Activated CD4-positive, alpha-beta T cell treated with anti-CD3 and anti-CD28 coated beads, Interleukin-2, amount 50 U/mL, for 48 hours (primary cell): ENCODE measurements at places on chromosomes 16 and 17.

- DNase-seq, result no peak
These were observed 748 bp downstream of the SMTNL2 start for GRCh38 chr17:4584917-4585637.

GRCh38 chr17:75877752-75878173, 618 bp downstream of the TRIM47 start:
- peak; percentile 77 for DNase-seq

GRCh38 chr17:72788950-72789585, 303.4 kb downstream of the SLC39A11 start:
- no peak for DNase-seq

DNA sequence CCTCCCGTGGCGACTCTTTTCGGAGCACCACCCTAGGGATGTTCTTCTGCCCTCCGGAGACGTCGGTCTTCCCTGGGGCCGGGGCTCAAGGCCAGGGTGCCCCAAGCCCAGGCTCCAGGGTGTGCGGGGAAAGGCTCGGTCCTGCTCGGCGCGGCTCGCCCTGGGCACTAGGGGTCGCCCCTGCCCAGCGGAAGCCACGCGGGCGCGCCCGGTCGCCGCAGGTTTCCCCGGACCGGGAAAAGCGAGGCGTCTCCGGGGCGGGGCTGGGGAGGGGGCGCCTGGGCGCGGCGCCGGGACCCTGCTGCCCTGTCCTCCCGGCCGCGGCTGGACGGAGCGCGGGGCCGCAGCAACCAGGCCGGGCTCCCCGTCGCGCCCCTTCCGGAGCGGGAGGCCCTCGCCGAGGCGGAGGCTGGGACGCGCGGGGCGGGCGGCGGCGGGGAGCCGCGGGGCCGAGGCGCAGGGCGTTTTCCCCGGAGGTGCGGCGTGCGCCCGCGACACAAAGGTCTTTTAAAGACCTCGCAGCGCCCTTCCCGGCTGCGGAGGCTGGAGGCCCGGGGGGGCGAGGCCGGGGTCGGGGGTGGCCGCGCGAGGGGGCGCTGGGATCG, 76.4 kb downstream of the MRC2 start:
- DNase-seq, result peak; percentile 71

DNA sequence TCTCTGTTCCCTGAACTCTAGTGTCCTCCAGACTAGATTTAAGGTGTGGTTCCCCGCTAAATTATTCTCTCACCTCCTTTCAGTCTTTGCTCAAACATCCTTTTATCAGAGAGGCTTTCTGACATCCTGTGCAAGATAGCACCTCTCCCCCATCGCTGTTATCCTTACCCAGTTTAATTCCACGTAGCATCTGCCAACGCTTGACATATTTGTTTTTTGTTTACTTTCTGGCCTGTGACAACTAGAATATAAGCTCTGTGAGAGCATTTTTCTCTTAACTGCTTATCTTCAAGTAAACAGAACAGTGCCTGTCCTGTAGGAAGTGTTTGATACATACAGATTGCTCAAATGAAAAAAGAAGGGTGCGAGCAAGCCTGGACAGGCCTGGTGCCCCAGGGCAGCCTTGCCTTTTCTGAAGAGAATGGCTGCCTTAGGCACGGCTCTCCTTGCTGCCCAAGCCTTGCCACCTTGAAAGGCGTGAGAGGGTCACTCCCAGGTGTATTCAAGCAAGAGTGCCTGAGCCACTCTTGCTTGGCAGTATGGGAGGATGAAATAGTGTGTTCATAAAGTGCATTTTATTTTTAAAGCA, 9.7 kb downstream of the DYNLL2 start:
- no peak for DNase-seq

DNA sequence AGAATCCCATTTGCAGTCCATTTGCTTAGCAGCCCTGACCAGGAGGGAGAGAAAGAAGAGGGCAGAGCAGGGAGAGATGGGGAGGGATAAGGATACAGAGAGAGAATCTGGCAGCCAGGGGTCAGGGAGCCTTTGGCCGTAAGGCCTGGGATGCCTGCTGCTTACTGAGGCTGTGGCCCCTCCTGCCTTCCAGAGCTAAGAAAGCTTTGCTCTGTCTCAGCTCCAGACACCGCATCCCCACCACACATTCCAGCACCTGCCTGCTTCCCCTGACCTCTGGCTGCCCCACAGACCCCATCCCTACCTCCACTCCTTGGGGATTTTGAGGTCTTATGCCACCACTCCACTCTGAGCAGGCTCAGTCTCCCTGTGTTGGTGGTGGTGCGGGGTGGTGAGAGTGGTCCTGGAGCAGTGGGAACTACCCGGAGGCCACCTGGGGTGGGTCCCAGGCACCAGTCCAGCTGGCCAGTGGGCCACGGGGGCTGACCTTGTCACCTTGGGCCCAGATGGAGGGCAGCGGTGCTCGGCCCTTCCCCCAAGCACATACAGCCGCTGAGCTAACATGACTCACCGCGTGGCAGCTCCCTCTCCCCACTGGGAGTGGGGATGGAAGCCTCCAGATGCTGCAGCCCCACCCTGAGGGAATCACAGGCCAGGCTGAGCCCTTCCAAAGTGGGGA, 58.3 kb downstream of the RAI1 start:
- no peak for DNase-seq

DNA sequence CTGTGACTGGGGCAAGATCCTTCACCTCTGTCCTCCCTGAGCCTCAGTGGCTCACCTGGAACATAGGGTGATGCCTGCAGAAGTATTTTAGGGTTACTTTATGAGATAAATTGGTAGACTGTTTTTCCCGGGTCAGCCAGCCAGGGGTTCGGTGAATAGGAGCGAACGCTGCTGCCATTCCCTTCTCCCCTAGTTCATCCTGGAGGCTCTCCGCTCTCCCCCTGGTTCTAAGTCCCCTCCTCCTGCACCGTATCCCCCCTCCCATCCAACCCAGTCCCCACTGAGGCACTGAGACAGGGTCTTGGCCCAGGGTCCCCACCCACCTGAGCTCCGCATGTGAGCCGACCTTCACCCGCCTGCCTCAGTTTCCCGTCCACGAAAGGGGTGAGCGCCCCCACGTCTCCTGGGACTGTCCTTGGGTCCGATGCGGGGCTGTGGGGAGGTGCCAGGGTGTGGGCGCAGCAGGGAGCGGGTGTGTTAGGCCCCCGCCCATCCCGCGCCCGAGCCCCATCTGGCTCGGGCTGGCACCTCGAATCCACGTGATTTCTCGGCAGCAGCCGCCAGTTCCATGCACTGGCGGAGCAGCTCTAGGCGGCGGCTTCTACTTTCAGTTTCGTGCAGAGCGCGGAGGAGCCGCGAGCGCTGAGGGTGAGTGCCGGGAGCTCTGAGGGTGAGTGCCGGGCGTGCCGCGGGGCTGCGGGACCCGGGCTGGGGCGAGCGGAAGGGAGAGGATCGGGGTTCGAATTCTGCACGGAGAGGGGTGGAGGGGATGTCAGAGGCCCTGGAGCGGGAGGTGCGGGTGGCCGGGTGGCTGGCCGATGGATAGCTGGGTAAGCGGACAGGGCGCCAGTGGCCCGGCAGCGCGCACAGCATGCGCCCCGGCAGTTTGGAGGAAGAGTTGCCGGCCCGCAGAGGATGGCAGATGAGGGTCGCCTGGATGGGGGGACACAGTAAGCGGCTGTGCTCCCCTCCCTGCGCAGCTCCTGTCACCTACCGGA, at the start of gene NLRC5:
Gene NLRC5 (plus strand): TSS at position 610 of the 998 bp plus-strand sequence. CDS start 31,156 bp downstream, outside the sequence.
- peak; percentile 93 for DNase-seq

DNA sequence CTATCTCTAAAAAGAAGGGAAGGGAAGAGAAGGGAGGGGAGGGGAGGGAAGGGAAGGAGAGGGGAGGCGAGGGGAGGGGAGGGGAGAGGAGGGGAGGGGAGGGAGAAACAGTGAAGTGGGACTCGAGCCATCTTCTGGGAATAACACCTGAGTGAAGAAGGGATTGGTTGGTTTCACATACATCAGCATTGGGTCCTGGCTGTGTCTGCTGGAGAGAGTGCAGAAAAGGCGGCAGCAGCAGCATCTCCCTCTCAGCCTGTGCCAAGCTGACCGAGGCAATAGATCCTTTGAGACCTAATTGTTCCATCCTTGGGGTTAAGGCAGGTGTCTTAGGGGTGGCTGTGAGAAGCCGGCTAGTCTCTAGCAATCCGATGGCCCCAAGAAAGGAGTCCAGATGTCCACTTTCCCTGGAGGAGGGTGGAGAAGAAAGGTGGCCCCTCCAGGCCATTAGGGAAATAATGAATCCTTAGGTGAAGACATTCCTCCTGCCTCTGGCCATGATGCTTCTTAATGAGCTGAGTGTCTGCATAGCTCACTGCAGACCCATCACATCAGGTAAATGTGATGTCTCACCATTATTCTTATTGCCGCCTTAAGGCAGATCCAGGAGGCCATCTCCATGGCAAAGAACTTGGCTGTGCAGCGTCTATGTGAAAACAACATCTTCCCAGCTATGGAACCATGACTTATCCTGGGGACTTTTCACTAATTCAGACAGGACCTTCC, 71.6 kb downstream of the WIPI1 start:
- DNase-seq, result no peak

DNA sequence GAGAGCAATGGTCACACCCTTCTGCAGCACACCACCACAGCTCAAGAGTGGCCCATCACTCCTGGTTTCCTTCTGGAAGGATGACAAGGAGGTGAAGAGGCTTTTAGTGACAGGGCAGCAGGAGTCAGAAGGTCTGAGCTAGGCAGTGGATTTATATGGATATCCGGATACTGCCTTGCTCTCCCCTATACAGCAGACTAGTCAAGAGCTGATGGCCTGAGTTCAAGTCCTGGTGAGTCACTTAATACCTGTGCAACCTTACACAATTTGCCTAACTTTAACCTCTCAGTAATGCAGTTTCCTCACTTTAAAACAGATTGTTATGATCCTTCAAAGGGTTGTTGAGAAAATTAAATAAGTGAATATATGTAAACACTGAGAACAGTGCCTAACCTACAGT, 22.9 kb downstream of the MYO18A start:
- no peak for DNase-seq

GRCh38 chr17:35074711-35075707, 11.5 kb upstream of the RFFL start:
- DNase-seq, result no peak

- DNase-seq, result no peak
These were observed 986 bp downstream of the FA2H start for GRCh38 chr16:74773446-74774222.

- peak; percentile 56 for DNase-seq
These were observed 23.8 kb downstream of the SNX11 start for GRCh38 chr17:48131216-48131824.

GRCh38 chr17:82457073-82457928, 1.2 kb upstream of the NARF start:
- DNase-seq, result no peak

- no peak for DNase-seq
These were observed 45.9 kb downstream of the MAP1LC3B start for GRCh38 chr16:87437911-87438610.

- DNase-seq, result no peak
These were observed 3.6 kb downstream of the FOXN1 start for GRCh38 chr17:28509789-28510188.

DNA sequence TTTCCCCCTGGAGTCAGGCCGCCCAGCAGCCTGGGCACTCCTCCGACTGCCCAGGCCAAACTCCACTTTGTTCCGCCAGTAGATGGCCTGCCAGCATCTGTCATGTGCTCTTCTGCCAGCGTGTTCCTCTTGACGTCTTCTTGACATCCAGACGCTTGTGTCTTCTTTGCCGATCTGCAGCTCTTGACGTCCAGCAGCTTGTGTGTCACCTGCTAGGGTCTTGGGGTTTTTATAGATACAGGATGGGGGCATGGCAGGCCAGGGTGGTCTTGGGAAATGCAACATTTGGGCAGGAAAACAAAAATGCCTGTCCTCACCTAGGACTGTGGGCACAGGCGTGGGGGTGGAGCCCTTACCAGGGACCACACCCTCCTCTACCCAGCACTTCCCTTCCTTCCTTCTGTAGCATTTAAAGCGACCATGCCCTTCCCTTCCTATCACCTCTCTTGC, 88.7 kb downstream of the BMERB1 start:
- DNase-seq, result no peak

GRCh38 chr17:22221344-22221743, 529.0 kb downstream of the KCNJ18 start:
- DNase-seq, result no peak

GRCh38 chr16:51157698-51158097, 6.6 kb upstream of the SALL1 start:
- no peak for DNase-seq

GRCh38 chr17:77287432-77288068, 146.8 kb downstream of the SEC14L1 start:
- DNase-seq, result no peak

GRCh38 chr17:77892469-77893143, 65.9 kb upstream of the TNRC6C start:
- no peak for DNase-seq

DNA sequence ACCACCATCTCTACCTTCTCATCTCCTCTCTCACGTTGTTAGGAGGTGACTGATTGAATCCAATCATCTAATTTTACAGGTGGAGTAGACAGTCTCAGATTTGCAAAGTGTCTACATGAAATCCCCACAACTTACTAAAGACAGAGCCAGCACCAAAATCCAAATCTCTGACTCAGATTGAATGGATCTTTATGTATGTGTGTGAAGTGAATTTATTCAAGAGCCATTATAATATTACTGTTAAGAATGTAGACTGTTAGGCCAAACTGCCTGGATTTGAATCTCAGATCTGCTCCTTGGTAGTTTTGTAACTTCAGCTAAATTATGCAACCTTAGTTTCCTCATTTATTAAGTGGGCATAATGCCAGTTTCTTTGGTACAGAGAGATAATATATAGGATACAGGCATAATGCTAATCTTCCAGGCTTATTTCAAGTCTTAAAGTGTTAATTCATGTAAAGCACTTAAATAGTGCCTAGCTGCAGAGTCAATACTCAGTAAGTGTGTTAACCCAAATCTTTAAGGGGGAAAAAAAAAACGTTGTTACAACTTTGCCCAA, 12.7 kb downstream of the CNEP1R1 start:
- no peak for DNase-seq

- no peak for DNase-seq
These were observed 236.0 kb downstream of the MRTFB start for GRCh38 chr16:14307059-14307526.

DNA sequence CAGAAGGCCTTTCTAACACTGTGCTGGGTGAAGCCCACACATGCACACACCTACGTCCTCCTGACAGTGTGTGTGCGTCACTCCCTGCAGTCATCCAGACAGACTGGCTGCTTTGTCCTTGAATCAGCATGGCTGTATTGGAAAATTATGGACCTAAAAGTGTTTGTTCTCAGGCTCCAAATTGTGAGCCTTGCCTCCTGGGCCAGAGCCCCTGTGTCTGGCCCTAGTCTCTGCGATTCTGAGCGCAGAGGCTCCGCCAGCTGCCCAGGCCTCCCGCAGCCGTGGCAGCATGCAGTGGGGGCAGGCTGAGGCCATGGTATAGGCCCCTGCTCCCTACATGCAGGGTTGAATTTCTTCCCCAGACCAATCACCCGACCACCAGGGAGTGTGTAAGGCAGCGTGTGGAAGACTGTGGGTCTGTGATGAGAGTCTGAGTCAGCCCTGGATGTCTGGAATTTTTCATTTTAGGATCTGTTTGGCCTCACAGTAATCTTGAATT, 166.9 kb downstream of the LGALS9B start:
- no peak for DNase-seq

GRCh38 chr16:87376660-87377059, 6.9 kb downstream of the FBXO31 start:
- DNase-seq, result no peak
